HT-29 (cell line): ENCODE measurements at places on chromosomes 1 and 21.
A peak's percentile ranks its signal among the peaks of the same experiment; 100 is the strongest.

DNA sequence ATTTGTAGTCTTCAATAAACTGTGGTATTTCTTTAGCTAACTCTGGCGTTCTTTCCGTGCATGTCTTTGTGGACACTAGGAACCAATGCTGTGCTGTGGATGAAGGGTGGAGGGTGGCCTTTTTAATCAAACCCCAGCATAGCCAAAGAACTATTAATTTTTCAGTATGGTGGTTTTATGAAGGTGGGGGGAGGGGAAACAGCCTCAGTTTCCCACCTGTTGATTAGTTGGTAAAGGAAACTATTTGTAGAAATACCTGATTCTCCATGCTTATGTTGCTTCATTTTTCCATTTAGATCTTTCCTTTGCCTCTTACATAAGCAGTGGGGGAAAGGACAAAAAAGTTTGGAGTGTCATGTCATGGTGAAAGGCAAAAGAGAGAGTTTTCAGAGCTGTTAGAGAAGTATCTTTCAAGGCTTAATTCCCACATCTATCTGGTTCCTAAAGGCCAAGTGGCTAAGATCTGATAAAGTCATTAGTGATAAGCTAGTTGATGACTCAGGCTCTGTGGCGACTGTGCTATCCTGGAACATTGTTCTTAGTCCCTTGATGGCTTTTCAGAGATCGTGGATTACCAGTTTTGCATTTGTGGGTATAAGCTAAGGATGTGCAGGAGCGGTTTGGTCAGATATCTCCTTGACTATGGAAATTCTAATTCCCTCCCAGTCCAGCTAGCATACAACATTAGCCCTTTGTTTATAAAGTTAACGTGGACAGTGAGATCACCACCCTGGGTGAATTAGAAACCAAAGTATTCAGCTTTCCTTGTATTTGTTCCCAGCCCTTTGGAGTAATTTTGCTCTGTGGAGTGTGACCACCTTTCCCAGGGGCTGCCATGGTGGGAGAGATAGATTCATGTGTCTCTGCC lies 8.7 kb upstream of the HAX1 start:
- no peak for DNase-seq

- DNase-seq: no peak
Observed at GRCh38 chr21:26451081-26451740, 121.9 kb downstream of the CYYR1 start.

DNA sequence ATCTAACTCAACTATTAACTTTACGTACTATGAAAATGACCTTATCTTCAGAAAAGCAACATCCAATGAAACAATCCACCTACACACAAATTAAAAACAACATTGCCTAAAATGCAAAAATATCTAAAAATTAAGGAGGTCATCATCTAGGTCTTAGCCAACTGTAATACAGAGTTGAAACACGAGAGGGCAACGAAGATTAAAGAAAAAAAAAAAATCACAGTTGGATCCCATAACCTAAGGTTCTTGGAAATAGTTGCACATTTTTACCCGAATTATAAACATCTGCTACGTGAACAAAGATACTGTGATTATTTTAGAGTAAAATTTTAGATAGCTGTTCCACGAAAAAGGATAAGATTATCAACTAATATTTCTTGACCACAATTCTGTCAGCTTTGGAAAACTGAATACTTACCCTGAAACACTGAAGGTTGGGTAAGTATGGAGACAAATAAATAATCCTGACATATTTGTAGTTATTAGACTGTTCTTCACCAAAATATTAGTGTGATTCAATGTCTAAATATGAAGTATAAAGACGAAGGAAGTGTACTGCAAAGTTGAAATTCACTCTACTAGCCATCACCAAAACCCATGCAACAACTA lies 88.0 kb upstream of the AK4 start:
- peak; percentile 43 for DNase-seq

- no peak for DNase-seq
Observed at GRCh38 chr1:117616967-117617366, 11.1 kb downstream of the TENT5C start.

DNA sequence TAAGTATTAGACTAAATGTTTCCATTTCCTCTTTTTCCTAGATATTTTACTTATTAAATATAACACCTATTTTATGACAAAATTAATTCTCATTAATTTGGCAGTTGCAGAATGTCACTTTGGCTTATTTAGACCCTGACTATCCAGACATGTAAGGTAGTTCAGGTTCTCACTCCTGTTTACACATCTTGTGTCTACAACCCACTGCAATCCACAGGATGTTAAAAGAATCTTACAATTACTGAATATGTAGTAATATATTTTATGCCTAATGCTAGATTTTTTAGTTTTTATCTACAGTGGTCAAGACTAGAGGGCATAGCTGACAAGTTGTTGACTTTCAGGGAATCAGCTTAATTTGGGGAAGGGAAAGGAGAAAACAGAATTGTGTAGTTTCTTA lies 346.7 kb downstream of the USP25 start:
- no peak for DNase-seq
